Stimulated activated CD8-positive, alpha-beta memory T cell treated with anti-CD3 and anti-CD28 coated beads, Interleukin-4, amount 100 ng/mL, for 24 hours (primary cell): ENCODE measurements at places on chromosomes 5 and 9.

GRCh38 chr9:96027251-96028131 lies 152.0 kb downstream of the ERCC6L2 start:
- DNase-seq, result no peak

- no peak for DNase-seq
Measured at GRCh38 chr9:71637375-71637774, 130.9 kb downstream of the CEMIP2 start.

DNA sequence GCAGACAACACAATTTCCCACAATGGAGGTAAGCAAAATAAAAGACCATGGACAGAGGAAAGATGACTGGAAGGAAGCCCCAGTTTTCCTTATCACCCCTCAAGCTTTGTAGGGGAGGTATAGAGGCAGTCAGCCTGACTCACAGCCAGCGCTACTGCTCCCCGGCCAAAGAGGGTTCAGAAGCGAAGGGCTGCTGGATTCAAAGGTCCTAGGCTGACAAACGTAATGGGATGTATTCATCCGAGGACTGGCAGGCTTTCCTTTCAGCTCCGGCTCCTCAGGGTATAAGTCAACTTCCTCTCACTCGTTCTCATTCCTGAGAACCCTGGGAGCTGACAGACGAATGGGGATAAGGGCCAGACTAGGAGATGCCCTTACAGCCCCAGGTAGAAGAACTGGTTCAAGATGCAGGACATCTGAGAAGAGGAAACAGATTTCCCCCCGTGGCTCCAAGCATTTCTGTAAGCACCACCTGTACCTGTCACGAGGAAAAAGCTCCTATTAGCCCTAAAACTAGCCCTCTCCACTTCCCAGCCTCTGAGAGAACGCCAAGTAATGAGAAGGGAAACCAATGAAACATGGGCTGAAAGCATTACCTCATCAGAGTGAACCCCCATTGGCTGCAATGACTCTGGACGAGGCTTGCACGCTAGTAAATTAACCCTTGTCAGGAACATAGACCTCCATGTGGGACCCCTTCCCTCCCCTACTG lies 22.1 kb upstream of the FAM13B start:
- no peak for DNase-seq

GRCh38 chr9:98363644-98364043 lies 108.2 kb upstream of the TBC1D2 start:
- no peak for DNase-seq

- no peak for DNase-seq
Measured at GRCh38 chr5:33556330-33557328, 115.9 kb downstream of the TARS1 start.

GRCh38 chr9:87256973-87257372 lies 240.7 kb upstream of the DAPK1 start:
- no peak for DNase-seq

GRCh38 chr5:139684881-139685749 lies 37.0 kb downstream of the CXXC5 start:
- DNase-seq, result no peak

DNA sequence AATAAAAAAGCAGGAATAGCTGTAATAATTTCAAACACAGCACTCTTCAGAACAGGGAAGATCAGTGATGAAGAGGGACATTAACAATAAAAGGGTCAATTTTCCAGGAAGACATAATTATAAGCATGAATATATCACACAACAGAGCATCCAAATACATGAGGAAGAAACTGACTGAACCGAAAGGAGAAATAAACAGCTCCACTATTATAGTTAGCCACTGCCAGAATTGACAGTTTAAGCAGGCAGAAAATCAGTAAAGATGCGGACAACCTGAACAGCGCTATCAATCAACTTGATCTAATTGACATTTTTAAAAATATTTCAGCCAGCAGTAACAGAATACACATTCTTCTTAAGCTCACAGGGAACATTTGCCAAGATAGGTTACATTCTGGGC lies 89.1 kb downstream of the MED10 start:
- no peak for DNase-seq

DNA sequence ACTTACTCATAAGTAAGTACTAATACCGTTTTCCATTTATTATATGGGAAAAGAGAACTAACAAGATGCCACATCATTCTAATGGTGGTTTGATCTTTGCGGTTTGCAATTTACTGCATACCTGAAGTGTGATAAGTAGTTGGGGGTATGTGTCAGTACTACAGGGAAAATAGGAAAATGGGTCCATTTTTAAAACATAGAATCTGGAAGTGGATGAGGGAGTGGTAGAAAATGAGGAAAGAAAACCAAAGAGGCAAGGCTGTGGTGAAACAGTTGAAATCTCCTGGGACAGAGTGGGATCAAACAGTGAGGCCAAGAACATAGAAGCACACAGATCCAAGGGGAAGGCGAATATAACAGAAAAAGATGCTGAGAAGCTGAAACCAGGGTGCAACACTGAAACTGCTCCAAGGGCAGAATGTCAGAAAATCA lies 6.7 kb downstream of the ADAMTSL1 start:
- no peak for DNase-seq

DNA sequence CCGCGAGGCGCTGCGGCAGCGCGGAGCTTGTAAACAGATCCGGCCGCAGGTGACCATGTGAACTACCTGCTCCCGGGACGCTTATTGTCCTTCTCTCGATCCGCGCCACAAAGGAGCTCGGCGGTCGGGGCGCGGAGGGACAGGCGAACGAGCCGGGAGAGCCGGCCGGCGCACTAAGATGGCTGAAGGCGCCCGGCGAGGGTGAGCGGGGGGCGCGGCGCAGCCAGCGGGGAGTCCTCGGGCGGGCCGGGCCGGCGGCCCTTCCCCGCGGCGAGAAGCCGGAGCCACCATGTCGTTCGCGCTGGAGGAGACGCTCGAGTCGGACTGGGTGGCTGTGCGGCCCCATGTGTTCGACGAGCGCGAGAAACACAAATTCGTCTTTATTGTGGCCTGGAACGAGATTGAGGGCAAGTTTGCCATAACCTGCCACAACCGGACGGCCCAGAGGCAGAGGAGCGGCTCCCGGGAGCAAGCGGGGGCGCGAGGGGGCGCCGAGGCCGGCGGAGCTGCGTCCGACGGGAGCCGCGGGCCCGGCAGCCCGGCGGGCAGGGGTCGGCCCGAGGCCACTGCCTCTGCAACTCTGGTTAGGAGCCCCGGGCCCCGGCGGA lies 535 bp downstream of the JMY start:
- DNase-seq, result no peak

GRCh38 chr9:134847752-134848432 lies 32.7 kb upstream of the FCN2 start:
- DNase-seq, result no peak

DNA sequence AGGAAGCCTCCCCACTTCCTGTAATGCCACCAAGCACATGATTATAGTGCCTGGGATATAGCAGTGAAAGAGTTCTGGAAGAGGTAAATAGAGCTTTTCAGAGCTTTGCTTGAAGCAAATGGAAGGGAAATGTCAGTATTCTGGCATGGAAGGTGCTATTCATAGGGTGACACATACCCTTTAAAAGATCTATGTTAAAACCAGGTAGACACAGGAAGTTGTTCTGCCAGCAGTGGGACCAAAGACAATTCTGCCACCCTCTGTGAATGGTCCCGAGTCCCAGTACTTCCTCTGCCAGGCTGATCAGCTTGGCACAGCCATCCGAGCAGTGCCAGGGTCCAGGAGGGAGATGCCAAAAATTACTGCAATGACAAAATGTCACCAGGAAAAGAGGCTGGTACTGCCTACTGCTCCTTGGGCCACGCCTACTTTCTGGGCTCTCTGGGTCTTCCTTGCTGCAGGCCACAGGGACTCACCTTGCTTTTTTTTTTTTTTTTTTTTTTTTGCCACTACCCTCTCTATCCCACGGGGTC lies 26.7 kb downstream of the GARNL3 start:
- no peak for DNase-seq

DNA sequence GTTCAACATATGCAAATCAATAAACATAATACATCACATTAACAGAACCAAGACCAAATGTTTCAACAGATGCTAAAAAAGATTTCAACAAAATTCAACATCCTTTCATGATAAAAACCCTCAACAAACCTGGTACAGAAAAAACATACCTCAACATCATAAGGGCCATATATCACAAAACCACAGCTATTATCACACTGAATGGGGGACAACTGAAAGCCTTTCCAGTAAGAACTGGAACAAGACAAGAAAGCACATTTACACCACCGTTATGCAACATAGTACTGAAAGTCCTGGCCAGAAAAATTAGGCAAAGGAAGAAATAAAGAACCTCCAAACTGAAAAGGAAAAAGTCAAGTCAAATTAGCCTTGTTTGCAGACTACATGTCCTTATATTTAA lies 93.6 kb downstream of the DTWD2 start:
- no peak for DNase-seq

DNA sequence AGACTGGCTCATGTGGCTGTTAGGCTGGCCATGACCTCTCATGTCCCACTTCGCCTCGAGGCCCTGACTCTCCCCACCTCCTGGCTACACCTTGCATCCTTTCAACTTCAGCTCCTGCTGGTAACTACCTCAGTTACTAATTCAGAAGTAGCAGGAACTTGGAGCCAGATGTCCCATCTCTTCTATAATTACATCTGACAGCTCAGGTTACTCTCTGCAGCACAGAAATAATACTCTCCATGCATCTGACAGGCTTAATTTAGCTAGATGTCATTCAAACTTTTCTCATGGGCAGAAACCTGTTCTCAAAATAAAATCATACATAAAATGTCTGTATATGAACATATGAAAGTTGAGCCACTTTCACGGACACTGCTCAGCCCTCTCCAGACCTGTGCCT lies 92.2 kb upstream of the IL33 start:
- no peak for DNase-seq
